HL-60 (cell line): ENCODE measurements at places on chromosomes 13 and 19.

DNA sequence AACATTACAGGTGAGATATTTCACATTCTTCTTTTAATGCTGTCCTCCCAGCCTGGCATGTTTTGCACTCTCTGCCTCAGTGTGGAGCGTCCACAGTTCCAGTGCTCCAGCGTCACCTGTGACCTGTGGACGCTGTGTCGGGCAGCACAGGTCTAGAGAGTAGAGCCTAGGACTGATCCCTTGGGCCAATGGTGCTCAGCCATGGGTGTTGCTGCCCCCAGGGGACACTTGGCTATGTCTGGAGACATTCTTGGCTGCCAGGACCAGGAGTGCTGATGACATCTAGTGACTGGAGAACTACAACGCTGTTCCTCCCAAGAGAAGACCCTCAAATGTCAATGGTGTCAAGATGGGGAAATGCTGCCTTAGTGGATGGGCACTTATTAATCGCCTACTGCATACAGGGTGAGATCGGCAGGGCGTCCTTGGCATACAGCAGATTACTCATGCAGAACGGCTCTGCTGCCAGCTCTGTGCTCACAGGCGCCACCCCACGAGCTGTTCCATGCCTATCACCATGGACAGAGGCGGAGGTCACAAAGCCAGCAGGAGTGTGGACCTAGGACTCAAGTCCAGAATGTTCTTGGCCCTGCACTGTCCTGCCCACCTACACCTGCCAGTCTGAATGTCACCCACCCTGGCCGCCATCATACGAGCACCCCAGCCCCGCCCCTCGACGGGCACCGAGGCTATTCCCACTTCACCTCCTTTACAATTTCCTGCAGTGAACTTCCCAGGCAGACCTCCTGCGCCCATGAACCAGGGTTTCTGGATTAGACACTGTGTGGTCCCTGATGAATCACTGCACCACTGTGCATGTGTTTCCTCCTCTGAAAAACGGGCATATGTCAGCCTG, 13.9 kb upstream of the MADCAM1 start:
- DNase-seq: no peak

- DNase-seq: no peak
Measured at GRCh38 chr13:113901642-113902041, 37.8 kb upstream of the GAS6 start.

- no peak for DNase-seq
Measured at GRCh38 chr13:73948848-73949529, 185.2 kb downstream of the KLF12 start.

DNA sequence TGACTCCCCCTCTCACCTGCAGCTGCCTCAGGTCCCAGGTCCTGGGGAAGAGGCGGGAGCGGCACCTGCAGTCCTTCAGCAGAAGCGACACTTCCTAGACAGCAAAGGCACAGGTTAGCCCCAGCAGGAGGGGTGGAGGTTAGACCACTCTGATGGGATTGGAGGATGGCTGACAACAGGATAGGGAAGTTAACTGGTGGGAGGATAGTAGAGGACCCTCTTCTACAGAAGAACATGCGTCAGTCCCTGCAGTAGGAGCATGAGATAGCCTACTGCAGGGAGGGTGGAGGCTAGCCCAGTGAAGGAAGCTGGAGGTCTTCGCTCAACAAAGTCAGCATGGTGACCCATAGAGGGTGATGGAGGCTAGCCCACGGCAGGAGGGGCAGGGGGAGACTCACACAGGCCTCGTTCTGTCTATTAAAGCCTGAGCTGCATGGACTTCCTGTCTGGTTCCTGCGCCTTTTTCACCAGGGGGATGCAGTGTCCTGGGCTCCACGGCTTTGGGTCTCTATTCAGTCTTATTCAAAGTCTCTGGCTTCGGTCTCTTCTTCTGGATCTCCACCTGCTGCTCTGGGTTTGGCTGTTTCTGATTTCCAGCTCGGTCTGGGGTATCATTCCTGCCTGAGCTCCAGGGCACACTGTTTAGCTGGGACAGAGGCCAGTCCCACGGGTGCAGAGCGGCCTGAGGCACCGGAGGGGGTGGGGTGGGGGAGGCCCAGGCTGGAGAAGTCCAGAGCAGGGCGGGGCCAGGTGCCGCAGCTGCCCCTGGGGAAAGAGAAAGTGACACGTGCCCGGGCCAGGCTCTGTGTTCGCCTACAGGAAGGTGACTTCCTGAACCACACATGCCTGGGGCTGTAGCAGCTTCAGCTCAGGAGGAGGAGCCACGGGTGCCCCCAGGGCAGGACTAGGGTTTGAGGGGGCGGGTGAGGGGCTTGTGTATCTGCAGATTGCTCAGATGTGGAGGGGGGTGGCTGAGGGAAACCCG, 7.3 kb downstream of the IFNL3 start:
- DNase-seq: peak; percentile 23

- DNase-seq: no peak
Measured at GRCh38 chr13:70788074-70788473, 679.8 kb upstream of the KLHL1 start.

DNA sequence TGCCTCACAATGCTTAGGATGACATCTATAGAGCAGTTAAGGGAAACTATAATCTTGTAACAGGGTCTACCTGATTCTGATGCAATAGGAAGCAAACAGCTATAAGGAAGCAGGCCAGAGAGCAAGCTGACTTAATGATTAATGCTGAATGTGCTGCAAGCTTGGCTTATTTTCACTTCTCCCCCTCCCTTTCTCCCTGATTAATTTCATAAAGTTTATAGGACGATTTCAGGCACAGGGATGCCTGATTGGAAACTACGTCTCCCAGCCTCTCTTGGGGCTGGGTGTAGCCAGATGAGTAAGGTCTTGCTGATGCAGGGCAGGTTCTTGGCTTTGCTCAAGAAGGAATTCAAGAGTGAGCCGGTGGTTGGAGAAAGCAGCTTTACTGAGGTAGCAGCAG, 82.8 kb upstream of the MRI1 start:
- DNase-seq: no peak
